GM06990 (cell line): ENCODE measurements at places on chromosomes 11 and 22.
A peak's percentile ranks its signal among the peaks of the same experiment; 100 is the strongest.

- no peak for DNase-seq
Measured at GRCh38 chr11:69880826-69881445, 61.7 kb upstream of the FGF3 start.

GRCh38 chr22:41444360-41445128 is 2.1 kb downstream of the TOB2 start:
- DNase-seq = peak; percentile 88

- DNase-seq = no peak
Measured at GRCh38 chr11:125092669-125093068, 18.8 kb downstream of the TMEM218 start.

- no peak for DNase-seq
Measured at GRCh38 chr11:82117362-82117761, 616.3 kb downstream of the FAM181B start.

GRCh38 chr11:19725379-19726079 is 12.9 kb downstream of the NAV2 start:
- no peak for DNase-seq

DNA sequence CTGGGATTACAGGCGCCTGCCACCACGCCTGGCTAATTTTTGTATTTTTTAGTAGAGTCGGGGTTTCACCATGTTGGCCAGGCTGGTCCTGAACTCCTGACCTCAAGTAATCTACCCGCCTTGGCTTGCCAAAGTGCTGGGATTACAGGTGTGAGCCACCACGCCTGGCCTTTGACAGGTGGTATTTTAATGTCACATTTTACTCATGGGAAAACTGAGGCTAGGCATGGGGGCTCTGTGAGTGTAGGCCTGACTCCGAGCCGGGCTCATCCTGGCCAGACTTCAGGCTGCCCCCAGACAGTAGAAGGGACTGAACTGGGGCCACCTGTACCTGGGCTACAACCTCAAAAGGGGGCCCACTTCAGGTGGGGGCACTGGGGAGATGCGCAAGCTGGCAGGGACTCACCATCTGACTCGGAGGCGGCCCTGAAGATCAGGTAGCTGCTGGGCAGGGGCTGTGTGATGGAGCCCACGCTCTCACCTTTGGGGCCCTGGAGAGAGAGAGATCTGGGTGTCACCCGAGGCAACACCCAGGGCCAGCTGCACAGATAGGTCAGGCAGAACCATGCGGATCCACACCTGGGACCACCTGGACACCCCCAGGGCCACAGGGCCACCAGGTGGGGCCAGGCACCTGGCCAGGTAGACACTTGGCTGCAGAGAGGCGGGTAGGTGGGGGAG is 45.8 kb downstream of the OSBPL5 start:
- DNase-seq = no peak

DNA sequence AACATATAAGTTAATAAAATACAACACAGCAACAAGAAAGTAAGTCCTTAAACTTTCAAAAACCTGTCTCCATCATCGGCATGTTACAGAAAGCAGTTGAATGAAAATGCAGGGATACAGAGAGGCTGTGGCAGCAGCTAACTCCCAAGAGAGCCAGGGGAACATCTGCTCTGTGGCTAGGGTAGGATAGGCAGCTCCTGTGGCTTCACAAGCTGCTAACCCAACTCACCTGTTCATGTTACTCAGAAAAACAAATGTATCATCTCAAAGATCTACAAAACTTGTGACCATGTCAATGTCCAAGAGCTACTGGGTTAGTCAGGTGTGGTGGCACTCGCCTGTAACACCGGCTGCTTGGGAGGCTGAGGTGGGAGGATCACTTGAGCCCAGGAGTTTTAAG is 15.2 kb upstream of the PLAAT3 start:
- DNase-seq = no peak

DNA sequence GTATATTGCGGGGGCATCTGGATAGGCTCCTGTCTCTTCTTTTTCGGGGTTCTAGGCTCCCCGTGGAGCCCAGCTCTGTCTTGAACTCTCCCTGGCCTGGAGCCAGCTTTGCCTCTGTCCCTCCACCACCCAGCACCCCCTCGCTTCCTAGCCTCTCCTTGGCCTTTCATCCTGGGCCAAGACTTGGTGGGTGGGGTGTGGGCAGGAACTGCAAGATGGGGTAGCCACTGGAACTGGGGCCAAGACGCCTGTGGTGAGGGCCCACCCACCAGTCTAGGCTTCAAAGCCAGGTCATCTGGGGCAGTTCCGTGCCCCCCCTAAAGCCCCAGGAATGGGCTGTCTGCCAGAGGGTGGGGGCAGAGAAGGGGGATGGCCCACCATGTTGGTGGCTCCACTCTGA is 1.7 kb upstream of the CRYBB1 start:
- no peak for DNase-seq

DNA sequence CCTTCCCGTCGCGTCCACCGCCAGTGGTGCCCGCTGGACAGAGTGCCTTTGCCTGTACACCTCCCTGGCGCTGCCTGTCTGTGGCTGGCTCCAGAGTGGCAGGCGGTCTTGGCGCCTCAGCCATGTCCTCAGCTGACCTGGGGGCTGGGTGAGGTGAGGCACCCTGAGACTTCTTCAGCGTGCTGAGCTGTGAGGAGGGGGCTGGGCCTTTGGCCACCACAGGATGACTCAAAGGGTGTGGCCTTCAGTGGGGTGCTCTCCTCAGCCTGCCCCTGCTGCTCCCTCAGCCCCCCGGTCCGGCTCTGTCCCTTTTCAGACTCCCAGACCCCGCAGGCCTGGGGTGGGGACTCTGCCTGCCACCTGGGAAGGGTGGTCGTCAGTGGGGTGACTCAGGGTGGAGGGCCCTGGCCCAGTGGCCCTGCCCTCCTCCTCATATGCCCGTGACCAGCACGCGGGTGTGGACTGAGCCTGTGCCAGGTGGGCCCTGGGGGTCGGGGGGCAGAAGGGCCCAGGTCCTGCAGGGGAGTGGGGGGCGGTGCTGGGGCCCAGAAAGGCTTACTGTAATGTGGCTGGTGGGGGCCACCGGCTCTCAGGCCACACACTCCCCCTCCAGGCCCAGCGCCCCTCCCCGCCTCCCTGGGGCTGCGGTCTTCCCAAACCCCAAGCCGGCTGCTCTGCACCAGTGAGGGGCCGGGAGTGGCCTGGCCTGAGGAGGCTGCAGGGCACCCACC is 15.9 kb downstream of the CRELD2 start:
- no peak for DNase-seq

GRCh38 chr22:26197425-26197824 is 28.2 kb downstream of the SEZ6L start:
- no peak for DNase-seq

GRCh38 chr11:76131671-76132631 is 74.4 kb downstream of the WNT11 start:
- DNase-seq = no peak

- no peak for DNase-seq
Measured at GRCh38 chr11:131178020-131178419, 192.4 kb upstream of the NTM start.
